ENCODE measurements at places on chromosomes 11 and 22. TPM values are rescaled to one million over a fixed set of nuclear protein-coding genes. Genes with fewer than 3 reads are reported as not detected.

LRP4 gene
- 34.6 TPM for polyA plus RNA-seq

DNA sequence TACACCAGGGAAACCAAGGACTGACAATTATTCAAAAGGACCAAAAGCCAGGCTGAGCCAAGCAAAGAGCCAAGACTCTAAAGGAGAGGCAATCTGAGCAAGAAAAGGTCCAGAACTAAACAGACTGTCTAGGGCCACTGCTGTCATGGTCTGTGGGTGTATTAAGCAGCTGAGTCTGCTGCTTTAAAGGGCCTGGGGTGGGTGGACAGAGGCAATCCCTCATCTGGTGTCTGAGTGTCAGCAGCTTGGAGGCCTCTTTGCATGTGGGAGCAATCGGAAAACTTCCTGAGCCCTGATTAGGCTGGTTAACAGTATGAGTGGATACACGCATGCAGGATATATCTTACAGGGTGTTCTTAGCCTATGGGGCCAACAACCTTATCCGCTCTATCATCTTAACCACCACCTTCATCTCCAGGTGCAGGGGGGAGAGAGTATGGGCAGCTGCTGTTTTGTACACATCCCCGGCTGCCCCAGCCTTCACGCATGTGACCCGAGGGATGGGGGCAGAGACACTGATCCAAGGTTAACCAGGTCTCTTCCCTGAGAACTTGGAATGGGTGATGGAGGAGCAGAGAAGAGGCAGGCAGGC lies 67.5 kb upstream of the TIMP3 start:
- no peak for DNase-seq

DNA sequence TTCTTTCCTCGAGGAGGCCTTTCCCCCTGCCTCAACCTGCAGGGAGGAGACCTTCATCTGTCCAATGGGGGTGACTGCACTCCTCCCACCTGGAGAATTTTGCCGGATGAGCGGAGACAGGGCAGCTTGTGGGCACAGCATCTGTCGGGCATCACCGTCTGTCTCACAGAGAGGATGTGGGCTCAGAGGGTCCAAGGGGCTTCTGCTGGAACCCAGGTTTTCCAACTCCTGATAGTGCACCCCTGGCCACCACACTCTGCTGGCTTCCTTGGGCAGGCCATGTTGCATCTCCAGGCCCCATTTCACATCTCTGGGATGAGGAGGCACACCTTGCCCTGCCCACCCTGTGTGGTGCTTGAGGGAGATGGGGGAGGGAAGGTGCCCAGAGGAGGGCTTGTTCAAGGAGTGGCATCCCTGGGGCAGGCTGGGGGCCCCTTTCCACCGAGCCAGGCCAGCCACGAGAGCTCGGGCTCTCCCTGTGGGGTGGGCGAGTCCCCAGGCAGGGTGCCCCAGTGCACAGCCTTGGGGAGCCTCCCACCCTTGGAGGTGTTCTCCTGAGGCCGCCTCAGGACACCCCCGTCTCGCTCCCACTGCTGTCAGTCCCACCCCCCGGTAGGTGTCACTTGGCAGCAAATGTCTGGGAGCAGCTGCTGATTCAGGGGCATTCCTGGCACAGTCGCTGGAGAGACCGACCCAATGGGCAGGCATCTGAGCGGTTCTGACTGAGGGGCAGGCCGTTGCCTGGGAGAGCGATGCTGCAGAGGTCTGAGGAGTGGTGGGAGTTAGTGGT lies 84.2 kb downstream of the MORC2 start:
- no peak for DNase-seq

DNA sequence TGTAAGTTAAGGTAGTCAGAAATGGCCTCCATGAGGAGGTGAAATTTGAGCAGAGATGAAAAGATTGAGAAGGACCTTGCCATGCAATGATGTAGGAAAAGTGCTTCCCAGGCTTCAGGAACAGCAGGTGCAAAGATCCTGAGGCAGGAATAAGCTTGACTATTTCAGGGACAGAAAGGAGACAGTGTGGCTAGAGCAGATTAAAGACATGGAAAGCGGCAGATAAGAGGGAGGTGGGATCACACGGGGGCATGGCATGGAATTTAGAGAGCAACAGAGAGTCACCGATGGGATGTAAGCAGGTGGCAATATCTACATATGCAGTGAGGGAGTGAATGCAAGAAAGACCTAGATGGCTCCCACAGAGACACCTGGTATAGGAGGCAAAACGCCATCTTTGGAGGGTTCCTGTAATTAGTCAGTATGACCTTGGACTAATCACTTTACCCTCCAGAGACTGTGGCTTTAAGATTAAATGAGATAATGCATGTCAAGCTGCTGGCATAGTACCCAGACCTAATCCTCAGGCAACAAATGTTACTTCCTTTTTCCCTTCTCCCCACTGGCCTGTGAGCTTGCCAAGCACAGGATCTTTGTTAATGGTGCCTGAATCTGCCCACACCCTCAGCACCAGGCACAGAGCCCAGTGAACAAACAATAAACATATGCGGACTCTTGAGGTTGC lies 24.6 kb upstream of the ACER3 start:
- no peak for DNase-seq

- no peak for DNase-seq
Measured at GRCh38 chr22:16654882-16655281, 62.3 kb upstream of the CCT8L2 start.
